ENCODE measurements at places on chromosomes 11 and 22. TPM values are rescaled to one million over a fixed set of nuclear protein-coding genes. Genes with fewer than 3 reads are reported as not detected.

The PHOX2A gene
- not detected for total RNA-seq

The BCO2 gene
- under 0.01 TPM for total RNA-seq

The KCNJ11 gene
- total RNA-seq: under 0.01 TPM

The TNKS1BP1 gene
- 70.6 TPM for total RNA-seq

The SCGB1A1 gene
- total RNA-seq: not detected

Measured in bronchus fibroblast of lung (primary cell).